MV-4-11 (cell line): ENCODE measurements at places on chromosomes 11 and 22.

- peak; percentile 7 for DNase-seq
These were observed 22.5 kb downstream of the PISD start for GRCh38 chr22:31639436-31640039.

DNA sequence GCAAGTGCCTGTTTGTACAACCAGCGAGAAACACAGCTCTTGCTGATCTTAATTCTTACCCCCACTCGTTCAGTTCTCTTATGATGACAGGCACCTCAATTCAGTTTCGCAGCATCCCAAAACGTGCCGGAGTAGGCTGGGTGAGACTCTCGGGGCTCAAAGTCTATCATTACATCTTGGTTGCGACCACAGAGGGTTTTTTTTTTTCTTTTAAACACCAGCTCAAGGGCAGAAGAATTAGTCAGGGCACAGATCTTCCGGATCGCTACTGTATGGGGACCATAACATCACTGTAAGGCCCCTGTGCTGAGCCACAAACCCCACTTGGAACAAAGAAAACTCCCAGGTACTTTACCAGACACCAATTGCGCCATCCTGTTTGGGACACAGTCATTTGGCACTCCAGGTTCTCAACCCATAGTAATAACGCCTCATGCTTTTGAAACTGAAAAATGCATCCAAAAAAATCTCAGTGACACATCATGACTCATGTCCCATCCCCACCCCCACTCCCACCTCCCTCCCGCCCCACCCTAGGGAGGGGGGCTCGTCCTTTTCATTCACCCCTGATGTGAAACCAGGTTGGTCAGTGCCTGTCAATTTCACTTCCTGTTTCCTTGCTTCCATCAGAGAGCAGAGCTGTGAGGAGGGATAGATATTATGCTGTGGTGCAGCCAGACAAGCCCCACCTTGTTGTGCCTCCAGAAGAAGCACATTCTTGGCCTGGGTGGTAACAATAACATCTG lies 41.0 kb upstream of the CD5 start:
- peak; percentile 96 for DNase-seq

DNA sequence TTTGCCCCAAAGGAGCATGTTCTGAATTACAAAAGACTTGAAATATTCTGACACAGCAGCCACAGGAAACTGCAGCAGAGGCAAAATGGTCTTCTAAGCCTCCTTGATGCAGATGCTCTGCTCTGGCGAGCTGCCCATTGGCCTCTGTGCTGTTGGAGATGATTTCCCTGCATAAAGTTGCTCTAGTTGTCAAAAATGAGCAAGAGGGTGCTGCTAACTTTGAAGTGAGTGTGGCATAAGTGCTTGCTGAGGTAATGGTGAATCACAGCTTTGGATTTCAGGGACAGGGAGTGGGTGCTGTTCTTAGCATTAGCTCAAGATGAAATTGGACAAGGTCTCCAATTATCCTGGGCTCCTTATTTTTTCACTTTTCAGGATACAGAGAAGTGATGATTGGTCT lies 435.4 kb downstream of the TMEM135 start:
- DNase-seq, result no peak

- DNase-seq, result peak; percentile 58
These were observed 65.5 kb downstream of the BMAL1 start for GRCh38 chr11:13343067-13343466.

DNA sequence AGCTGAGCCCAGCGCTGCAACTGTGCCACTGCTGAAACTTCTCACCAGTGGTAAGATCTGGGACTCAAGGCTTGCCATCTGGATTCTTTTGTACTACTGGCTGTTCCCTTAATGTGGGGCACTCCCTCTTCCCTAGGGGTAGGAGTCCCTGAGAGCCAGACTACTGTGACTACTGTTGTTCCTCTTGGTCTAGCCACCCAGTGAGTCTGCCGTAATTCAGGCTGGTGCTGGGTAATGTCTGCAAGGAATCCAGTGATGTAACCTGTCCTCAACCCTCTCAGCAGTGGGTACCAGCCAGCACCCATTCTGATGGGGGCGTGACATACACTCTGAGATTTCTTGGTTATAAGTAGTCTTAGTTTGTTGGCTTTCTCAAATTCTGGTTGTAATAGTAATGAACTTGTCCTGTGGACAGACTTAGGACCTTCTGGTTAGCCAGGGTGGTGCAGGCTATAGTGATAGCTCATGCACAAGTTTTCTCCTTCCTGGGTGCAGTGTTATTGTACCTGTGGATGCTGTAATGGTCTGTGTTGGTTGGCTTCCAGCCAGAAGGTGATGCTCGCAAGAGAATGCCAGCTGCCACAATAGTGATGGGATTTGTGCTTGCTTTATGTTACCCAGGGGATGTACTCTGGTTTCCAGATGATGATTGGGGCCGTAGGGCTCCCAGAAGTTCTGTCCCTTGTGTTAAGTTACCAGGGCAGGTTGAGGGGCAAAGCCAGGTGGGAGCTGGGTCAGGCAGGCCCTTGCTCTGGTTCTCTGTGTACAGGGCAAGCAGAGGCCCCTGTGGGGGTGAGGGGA lies 65.5 kb downstream of the ARHGAP42 start:
- DNase-seq, result no peak

GRCh38 chr11:127862406-127862805 lies 725.0 kb downstream of the ETS1 start:
- no peak for DNase-seq

DNA sequence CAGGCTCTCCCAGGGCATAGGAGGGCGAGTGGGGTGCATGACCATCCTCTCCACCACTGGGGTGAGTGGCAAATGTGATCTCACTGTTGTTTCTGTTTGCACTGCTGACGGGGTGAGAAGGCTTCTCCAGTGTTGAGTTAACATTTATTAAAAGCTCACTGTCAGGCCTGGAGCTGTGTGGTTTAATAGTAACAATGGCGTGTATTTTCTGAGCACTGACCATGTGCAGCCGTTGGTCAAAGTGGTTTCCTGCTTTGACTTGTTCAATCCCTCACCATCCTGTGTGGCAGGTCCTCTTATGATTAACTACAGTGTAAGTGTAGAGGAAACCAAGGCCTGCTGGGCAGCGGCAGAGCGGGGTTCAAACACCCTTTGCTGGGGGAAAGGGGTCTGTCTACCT lies 4.4 kb downstream of the A4GALT start:
- DNase-seq, result no peak

DNA sequence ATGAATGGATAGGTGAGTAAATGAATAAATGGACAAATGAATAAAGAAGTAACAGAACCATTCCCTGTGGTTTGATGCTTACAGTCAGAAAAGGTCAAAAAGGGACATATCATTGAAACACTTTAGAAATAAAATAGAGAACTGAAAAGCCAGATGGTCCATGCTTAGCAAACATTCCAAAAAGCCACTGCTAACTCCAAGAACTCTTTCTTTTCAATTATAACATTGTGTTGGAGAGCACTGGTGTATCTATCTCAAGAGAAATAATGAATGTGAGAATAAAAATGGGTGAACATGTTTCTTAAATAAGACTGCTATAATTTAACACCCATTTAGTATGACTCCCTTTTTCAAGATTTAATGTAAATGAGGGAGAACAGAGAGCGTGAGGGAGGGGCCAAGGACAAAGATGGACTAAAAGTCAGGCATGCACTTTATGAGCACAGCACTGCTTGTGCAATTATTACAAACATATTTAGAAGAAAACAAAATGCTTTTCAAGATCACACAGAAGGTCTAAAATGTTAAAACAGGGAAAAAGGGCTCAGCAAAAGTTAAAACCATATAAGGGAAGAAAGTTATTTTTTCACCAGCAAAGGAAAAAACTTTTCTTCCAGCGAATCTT lies 224.3 kb upstream of the PITPNB start:
- peak; percentile 25 for DNase-seq

- DNase-seq, result no peak
These were observed 36.4 kb upstream of the CARD16 start for GRCh38 chr11:105081412-105082150.

DNA sequence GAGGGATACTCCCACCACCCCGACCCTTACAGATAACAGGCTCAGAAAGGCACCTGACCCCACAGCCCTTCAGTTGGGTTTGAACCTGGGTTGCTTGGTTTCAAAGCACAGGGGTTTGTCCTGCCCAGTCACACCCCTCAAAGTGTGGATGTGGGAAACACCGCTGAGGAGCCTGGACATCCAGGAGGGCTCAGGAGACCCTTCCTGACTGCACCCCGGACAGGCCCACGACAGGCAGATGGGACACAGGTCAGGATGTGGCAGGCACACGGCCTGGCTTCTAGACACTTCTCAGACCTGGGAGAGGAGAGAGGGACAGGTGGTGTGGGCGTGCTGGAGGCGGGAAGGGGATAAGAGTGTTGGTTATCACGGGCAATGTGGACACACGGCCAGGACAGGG lies 932.3 kb downstream of the BRD1 start:
- DNase-seq, result no peak

DNA sequence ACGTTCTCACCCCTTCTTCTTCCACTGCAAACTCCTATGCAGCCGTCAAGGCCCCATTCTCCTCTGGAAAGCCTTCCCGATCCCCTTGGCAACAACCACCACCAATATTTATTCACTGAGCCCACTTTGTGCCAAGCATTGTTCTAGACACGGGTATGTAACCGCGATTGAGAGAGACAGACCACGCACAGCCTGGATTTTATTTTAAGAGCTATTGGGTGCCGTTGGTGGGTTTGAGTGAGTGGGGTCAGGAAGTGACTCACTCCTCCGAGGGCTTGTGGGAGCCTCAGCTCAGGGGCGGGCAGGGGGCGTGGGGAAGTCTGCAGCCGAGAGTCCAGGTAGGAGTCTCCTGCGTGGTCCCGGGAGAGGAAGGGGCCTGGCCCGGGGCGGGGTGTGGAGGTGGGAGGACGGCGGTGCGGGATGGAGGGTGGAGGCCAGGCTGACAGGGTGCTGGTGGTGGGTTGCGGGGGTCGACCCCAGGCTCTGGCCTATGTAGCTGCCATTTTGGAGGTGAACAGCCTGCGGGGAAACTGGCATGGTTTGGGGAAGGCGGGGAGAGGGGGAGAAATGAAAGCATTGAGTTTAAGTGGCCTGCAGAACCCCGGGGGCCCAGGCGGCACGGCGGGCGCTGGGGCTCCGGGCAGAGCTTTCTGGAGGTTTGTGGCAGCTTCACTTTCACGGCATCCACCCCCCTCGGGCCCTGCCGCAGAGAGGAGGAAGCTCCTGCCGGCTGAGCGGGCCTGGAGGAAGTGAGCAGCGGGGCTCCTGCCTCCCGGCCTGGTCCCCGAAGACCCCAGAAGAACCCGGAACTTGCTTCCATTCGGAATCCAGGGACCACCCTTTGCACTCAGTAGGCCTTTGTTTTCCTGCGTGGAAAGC lies 547 bp downstream of the PARVG start:
- DNase-seq, result peak; percentile 90

- peak; percentile 10 for DNase-seq
These were observed 8.9 kb downstream of the RIBC2 start for GRCh38 chr22:45422237-45422983.
